ENCODE measurements at places on chromosomes 3 and 15.

GRCh38 chr15:38758043-38758442 is 193.4 kb upstream of the RASGRP1 start:
- DNase-seq = no peak

- DNase-seq = no peak
Measured at GRCh38 chr3:187742351-187743171, 2.7 kb downstream of the BCL6 start.

- no peak for DNase-seq
Measured at GRCh38 chr15:100332231-100332630, 9.5 kb downstream of the ADAMTS17 start.

DNA sequence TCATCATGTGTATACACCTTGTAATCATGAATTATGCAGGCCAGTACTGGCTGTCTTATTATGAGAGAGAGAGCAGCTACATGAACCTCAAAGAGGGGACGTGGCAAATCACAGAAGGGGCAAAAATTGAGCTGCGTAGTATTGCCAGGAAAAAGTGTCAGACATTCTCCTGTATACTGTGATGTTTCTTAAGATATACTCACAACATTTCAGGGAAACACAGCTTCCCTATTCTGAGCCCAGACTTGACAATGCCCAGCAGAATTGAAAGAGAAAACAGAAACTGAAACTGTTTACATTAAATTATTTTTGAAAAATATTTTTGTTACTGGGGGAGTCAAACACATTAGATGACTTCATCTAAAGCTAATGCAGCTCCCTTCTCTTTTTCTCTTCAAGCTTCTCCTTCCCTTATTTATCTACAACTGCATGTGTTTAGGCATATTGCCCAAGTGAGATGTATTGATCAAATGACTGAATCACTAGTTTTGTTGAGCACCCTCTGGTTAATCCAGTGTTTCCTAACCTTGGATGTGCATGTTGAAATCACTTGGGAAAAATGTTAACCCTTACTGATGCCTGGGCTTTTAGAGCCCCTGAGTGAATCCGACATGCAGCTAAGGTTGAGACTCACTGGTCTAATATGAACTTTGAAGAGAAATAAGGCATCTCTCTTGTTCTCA is 39.5 kb downstream of the CADPS start:
- no peak for DNase-seq

DNA sequence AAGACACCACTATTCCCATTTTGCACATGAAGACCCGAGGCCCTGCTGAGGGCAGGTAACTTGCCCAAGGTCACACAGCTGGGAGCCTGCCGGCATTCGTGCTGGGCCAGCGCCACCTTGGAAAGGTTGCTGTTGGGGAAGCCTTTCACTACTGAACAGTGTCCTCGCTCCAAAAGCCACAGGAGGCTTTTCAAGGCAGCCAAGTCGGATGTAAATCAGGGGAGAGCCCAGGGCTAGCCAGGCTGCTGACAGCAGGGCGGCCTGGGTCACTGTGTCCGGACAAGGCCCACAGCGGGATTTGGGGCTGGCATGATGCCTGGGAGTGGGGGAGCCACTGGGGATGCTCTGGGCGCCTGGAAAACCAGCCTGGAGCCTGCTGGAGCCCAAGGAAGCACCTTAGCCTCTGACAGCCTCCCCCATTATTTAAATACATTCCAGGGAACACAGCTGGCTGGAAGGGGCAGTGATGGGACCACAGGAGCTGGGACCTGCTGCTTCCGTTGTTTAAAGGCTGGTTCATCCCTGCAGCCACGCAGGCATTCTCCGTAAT is 10.5 kb downstream of the SLC6A6 start:
- no peak for DNase-seq

DNA sequence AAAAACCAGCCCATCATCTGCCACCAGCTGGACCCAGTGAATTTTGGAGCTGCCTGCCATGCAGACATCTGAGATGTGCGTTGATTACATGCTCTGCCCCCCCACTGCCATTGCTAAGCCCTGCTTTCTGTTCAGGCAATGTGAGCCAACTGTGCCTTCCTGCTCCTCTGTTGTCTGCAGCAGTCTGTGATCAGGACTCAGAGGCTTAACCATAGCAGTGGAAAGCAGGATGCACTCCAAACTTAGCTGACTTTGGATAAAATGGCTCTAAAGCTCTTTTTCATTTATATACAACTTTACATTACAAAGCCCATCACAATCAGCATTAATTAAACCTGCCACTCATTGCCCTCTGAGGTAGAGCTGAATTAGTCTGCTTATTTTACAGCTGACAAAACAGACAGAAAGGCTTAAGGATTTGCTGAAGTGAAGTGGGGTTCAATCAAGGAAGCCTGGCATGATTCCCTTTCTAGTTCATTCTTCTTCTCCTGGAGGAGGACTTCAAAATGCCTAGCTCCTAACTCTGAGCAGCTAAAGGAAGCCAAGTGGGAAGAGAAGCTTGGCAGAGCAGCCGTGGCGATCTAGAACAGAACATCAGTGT is 15.7 kb upstream of the RPS27L start:
- DNase-seq = no peak

DNA sequence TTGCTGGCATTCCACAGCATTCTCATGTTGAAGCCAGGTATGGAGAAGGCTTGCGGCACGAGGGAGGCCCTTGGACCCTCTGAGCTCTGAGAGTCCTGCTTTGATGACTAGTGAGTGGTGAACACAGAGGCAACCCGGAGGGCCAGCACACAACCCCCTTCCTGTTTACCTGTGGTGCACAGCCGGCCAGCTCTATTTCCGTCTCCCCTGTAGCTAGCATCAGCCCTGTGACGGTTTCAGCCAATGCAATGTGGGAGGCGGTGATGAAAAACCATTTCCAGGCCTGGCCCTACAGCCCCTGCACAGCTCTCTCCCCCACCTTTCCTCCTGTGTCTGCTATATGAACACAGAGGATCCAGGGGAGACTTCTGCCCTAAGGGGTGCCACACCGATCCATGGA is 76.8 kb upstream of the KLHL25 start:
- no peak for DNase-seq

GRCh38 chr15:69034352-69034751 is 19.9 kb downstream of the NOX5 start:
- no peak for DNase-seq

- no peak for DNase-seq
Measured at GRCh38 chr15:57892181-57892580, 173.3 kb downstream of the ALDH1A2 start.

- DNase-seq = no peak
Measured at GRCh38 chr3:188174317-188175044, 20.5 kb downstream of the LPP start.

DNA sequence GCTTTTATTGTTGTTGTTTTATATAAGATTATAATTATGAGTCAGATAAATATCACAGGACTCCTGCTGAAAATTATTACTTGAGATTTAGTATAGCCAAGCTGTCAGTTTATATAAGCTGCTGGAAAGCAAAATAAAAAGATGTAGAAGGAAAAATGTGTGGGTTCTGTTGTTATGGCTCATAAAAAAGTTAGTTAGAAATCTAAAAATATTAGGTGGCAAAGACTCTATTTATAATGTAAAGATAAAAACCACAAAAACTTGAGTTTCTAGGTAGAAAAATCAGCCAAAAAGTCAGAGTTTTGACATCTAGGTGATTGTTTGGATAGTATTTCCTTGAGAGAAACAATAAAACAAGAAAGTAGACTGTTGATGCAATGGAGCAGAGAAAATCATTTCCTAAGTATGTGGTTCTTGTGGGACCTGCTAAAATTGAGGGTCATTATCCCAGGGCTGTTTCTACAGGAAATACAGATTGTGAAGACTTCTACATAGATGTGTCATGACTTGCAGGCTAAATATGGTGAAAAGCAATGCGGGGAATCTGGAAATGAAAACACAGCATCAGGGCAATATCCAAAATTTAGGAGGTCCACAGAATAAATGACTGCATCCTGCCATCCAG is 1109.6 kb upstream of the CADM2 start:
- DNase-seq = no peak

DNA sequence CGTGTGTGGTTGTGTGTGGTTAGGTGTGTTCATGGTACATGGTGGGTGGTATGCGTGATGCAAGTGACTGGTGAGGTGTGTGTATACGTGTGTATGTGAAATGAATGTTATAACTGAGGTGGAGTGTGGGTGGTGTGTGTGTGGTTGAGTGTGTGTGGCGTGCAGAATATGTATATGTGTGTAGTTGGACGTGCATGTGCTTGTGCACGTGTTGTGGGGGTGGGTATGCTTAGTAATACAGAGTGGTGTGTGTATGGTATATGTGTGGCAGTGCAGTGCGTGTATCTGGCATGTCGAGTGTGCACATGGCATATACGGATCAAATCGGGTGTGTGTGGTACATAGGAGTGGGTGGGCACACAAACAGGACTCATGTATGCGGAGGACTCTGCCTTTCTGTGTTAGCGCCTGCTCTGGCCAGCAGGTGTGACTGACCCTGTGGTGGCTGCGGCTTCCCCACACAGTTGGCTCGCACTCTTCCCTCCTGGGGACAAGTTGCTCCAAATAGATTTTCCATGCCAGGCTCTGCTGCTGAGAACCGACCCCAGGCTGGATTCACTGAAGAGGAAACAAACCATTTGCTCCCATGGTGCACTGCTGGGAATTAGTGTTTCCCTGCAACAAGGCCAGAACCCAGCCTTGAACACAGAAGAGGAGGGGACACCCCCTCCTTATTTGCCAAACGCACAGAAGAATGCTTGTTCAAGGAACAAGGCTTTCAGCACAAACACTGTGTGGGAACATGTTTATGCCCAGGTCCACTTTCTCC is 1.2 kb upstream of the C3orf70 start:
- DNase-seq = no peak

- no peak for DNase-seq
Measured at GRCh38 chr3:105730801-105731354, 137.9 kb downstream of the CBLB start.

- DNase-seq = no peak
Measured at GRCh38 chr3:183381179-183381578, 47.2 kb downstream of the MCF2L2 start.

DNA sequence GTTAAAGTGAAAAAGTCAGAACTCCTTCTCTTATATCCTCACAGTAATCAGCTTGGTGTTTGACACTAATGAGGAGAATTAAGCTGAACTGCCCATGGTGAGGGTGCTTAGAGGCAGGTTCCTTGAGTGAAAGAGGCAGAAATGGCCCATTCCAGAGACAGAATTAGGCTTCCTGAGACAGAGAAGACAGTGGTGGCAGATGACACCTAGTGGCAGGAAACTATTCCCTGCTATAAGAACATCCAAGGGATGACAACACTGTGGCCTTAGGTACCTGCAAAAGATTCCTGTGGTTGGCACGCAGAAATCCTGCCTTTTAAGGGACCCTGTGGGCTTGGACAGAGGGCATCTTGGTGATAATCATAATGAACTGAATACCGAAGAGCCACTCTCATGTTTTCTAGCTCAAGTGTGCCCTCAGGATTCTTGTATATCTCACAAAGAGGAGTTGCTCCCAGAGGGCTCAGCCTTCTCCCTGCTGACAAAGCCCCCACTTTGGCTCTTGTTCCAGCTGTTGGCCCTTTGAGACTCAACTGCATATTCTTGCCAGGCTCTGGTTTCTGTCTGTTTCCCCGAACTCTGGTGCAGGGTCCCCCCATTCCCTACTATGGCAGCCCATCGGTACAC is 56.0 kb downstream of the KBTBD12 start:
- DNase-seq = no peak

DNA sequence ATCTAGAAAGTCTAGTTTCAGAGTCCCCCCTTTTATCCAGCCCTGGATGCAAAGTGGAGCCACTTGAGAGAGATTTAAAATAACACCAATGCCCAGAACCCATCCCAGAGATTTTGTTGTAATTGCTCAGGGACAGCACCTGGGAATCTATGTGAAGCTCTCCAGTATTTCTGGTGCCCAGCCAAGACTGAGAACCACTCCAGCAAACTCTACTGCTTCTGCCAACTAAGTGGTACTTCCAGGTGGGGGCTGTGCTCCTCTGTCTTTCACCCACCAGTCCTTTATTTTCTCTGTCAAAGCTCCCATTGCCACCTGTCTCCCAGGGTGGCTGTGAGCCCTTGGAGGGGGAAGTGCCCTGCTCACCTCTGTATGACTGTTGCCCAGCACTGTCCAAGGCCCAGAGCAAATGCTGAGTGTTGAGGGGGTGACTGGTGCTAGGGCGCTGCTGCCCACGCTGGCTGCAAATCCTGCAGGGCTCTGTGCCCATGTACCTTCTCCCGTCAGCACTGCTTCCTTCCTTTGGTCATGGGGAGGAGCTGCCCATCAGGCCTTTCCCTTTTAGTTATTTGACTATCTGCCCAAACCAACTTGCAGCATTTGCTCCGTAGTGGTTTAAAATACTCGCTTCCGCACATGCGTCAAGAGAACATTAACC is 9.4 kb downstream of the CLSTN2 start:
- DNase-seq = no peak

DNA sequence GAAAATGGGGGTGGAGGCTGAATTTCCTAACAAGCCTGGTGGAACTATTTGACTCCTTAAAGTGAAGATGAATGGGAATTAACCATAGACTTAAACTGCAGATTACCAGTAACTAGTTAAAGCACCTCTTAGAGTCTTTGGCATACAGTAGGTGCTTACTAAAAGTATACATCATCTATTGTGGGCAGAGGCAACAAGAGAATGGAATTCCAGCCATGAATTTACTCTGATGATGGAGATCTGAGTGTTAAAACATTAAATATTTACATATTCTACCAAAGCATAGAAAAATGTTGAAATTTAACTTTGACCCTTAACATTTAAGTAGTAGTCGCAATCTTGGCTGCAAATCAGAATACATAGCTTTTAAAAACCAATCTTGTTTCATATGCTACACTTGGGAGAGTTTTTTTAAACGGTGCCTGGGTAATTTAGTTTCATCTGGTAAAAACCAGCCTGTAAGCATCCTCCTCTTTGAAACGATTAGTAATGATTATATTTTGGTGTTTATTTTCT is 5.2 kb downstream of the UBA5 start:
- DNase-seq = no peak

- DNase-seq = no peak
Measured at GRCh38 chr15:81146466-81146865, 12.4 kb downstream of the CFAP161 start.

GRCh38 chr3:43948013-43948412 is 257.3 kb downstream of the ABHD5 start:
- DNase-seq = no peak

Measured in cortex of kidney (tissue), 1 donor.